ENCODE measurements at places on chromosomes 7 and 10. TPM values are rescaled to one million over a fixed set of nuclear protein-coding genes. Genes with fewer than 3 reads are reported as not detected.

MDFIC gene
- 45.9 TPM for total RNA-seq

LIPM gene
- 32.8 TPM for total RNA-seq

SLC18A3 gene
- not detected for total RNA-seq

GRCh38 chr7:139618482-139619366 is 95.2 kb downstream of the CLEC2L start:
- DNase-seq, result peak; percentile 79

- no peak for DNase-seq
Observed at GRCh38 chr10:122261584-122261983, 9.5 kb upstream of the BTBD16 start.

- no peak for DNase-seq
Observed at GRCh38 chr10:101718690-101719275, 23.8 kb upstream of the FBXW4 start.

Measured in lower leg skin (tissue), 4 donors.